ENCODE measurements at places on chromosomes 5 and 9.

DNA sequence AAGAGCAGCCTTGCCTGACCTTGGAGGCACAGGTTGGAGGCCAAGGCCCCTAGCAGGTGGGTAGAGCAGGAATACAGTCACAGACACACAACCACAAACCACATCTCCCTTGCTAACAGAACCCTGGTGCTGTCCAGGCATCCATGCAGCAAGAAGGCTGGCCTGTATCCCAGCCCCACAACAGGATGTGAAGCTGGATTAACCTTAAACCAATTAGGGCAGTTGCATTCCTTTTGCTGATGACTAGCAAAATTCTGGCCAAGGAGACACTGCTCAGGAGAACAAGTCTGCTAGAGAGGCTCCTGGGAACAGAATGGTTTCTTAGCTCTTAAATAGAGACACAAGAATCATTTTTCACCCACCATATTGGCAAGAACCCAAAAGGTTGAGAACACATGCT is 97.8 kb downstream of the C5orf15 start:
- DNase-seq = no peak

DNA sequence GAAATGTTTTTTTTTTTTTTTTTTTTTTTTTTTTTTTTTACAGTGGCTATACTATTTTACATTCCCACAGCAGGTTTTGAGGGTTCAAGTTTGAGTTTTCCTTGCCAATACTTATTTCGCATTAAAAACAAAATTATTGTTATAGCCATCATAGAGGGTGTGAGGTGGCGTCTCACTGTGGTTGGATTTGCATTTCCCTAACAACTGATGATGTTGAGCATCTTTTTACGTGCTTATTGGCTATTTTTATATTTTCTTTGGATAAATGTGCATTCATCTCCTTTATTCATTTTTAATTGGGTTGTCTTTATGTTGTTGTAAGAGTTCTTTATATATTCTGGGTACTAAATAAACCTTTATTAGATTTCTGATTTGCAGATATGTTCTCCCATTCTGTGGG is 18.9 kb upstream of the UBLCP1 start:
- no peak for DNase-seq

GRCh38 chr9:130839132-130840111 is 4.4 kb downstream of the ABL1 start:
- no peak for DNase-seq

DNA sequence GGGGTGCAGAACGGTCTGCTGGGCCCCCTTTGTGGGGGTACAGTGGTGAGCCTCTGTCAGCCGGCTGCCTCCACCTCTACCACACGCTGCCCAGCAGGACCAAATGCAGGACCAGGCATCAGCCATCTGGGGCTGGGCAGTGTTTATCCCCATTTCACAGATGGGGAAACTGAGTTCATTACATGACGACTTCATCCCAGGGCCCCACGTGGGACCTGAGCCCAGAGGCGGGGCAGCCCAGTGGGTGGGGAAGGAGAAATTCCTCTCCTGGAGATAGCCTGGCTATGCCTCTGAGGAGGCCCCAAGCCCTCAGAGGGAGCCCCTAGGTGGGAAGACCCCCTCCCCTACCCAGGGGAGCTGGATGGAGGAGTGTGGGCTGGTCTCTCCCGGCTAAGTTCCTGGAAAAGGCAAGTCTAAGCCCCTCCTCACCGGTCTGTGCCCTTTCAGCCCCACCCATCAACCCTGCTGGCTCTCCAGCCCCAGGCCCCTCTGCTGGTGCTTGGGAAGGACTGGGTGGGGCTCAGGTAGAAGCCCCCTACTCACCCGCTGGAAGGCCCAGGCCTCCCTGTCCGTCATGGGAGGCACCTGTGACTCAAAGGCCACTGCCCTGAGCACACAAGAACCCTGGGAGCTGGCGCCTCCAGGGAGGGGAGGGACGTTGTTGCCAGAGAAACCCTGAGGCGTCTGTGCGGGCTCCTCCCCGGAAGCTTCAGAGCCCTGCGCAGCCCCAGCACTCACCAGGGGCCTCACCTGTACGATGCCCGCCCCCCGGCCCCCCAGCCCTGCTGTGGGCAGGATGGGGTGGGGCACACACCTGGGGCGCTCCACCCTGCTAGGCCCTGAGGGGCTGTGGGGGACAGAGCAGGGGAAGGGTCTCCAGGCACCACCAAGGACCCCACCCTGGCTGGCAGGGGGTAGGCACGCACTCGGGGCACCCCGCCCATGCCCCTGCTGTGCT is 7.4 kb upstream of the CCDC187 start:
- DNase-seq = no peak

DNA sequence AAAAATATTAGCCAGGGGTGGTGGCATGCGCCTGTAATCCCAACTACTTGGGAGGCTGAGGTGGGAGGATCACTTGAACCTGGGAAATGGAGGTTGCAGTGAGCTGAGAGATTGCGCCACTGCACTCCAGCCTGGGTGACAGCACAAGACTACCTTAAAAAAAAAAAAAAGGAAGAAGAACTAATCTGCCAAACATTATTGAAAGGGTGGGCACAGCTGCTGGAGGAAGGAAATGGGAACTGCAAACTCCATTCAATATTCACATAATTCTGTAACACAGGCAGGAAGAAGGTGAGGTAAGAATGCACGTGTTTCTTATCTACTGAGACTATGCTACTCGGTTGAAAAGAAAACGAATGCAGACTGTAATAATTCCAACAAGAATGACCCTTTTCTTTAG is 121.1 kb upstream of the GNA14 start:
- DNase-seq = no peak

- DNase-seq = no peak
These were observed 530.0 kb downstream of the CCDC171 start for GRCh38 chr9:16082796-16083195.

DNA sequence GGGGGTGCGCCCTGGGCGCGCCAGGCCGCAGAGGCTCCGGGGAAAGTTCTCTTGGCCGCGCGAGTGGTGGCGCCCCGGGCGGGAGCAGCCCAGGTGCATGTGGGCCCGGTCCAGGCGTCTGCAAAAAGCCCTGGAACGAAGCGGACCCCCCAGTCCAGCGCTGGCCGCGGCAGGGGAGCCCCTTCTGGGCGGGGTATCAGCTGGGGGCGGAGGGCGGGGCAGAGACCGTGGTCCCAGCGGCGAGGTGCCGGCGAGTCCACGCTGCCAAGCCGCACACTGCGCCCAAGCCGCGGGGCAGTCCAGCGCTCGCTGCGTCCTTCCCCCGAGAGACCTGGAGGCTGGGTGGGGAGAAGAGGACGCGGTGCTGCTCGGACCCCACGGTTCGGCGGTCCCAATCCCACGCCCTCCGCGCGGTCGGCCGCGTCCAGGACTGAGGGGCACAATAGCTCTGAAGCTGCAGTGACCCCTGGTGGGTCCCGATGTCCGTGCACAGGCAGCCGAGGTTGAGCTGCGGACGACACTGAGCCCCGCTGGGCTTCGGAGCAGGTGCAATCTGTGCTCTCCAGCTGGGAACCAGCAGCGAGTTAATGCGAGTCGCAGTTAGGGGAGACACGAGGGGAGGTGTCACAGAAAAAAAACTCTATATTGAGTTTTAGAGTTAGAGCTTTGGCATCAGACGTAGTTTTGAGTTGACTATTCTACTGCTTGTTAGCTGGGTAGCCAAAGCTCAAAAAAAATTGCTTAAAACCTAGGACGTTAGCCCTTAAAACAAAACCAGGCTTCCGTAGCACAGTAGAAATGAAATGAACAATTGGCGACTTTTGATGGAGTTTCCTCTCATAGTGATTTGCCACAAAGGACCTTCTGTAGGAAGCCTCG is 1.1 kb upstream of the EPB41L4A start:
- no peak for DNase-seq

DNA sequence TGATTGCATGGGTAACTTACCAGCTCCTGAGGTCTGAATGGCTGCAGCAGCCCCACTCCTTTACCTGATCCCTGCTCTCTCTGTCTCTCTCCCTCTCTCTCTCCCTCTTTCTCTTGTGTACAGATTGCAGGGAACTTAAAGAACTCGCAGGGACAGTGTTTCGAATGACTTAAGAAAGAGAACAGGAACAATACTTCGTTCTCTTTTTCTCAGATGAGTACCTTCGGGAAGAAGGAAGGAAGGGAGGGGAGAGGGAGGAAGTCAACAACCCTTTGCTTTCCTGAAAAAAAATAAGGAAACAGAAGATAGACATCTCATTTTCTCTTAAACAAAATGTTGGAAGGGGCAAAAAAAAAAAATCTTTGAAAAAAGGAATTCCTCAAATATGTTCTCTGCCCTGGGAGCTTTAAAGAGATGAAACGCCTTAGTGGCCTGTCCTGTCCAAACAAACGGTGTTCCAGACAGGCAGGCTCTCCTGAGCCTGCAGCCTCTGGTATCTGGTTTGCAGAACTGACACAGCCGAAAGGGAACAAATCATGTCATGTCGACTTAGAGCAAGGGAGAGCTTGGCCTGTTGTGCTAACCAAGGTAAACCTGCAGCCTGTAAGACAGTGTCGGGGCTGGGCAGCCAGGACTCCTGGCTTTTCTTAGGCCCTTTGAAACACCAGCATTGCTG is at the start of gene ZNF366:
Gene ZNF366 (minus strand): TSS at position 180 of the 676 bp plus-strand sequence. CDS start 45,914 bp downstream, outside the sequence.
- DNase-seq = no peak

GRCh38 chr9:74951107-74951720 is 1.5 kb downstream of the C9orf40 start:
- no peak for DNase-seq

GRCh38 chr9:71663931-71664459 is 104.3 kb downstream of the CEMIP2 start:
- DNase-seq = no peak

- DNase-seq = no peak
These were observed 97.9 kb downstream of the SV2C start for GRCh38 chr5:76180814-76181805.

- no peak for DNase-seq
These were observed 14.6 kb upstream of the PRR16 start for GRCh38 chr5:120449501-120449900.

- DNase-seq = no peak
These were observed 17.6 kb upstream of the MARCHF6 start for GRCh38 chr5:10335711-10336470.

DNA sequence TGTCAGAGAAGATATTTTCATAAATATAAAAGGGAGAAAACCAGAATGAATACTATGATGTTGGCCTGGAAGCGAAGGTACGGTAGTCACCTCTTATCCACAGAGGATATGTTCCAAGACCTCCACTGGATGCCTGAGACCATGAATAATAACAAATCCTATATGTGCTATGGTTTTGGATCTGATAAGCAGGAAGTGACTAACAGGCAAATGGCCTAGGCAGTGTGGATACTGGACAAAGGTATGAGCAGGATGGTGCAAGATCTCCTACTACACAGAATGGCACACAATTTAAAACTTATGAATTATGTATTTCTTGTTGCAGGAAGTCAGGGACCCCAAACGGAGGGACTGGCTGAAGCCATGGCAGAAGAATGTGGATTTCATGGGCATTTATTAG is 48.2 kb downstream of the ADAMTS12 start:
- DNase-seq = no peak

DNA sequence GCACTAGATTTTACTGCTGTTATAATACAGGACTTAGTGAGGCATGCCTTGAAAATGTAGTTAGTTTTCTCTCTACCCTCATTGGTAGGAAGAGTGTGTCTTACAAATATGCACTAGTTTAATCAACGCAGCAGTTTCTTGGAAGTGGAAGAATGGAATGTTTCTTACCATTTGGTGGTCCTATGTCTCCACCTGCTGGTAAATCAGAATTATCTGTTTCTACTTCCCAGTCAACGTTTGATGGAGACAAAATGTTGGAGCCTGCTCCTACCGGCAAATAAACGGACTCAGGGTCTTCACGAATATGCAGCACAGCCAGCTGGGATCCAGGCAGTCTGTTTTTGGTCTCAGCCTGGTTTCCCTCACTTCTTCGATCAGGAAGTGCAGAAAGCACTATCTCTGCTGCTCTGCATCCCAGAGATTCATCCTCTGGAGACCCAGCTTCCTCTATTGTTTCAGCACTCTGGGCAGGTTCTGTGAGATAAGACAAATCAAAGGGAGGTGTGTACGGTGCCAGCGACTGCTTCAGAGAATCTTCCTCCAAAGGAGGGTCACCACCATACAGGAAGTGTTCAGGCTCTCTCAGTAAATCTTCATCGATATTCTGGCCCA is 59.5 kb upstream of the PCA3 start:
- DNase-seq = no peak

DNA sequence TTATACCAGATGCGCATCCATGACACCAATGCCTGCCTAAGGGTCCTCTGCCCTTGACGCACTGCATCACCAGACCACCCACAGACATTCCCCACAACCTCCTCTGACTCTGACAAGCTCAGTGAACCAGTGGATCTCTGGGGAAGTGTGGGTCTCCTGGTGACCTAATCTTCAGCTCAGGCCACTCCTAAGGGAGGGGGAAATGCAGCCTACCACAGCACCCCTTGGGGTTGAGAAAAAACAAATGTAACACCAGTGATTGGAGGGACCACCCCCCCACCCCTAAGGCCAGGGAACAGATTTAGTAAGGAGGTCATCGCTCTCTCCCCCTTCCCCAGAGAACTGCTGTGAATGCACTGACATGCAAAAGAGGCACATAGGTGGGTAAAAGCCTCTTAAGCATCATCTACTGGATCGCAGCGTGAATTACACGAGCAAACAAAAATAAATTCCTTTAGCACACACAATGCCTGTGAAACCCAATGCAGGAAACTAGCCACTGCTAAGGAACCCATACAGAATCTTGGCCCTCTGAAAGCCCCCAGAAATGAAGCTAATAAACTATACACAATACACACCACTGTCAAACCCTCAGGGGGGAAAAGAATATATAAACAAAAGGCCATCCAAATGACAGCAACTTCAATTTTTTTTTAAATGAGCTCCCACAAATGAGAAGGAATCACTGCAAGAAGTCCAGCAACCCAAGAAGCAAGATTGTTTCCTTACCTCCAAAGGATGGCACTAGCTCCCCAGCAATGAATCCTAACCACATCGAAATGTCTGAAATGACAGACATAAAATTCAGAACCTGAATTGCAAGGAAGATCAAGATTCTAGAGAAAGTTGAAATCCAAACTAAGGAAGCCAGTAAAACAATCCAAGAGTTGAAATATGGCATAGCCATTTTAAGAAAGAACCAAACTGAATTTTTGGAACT is 513.7 kb upstream of the PTGER4 start:
- DNase-seq = no peak

DNA sequence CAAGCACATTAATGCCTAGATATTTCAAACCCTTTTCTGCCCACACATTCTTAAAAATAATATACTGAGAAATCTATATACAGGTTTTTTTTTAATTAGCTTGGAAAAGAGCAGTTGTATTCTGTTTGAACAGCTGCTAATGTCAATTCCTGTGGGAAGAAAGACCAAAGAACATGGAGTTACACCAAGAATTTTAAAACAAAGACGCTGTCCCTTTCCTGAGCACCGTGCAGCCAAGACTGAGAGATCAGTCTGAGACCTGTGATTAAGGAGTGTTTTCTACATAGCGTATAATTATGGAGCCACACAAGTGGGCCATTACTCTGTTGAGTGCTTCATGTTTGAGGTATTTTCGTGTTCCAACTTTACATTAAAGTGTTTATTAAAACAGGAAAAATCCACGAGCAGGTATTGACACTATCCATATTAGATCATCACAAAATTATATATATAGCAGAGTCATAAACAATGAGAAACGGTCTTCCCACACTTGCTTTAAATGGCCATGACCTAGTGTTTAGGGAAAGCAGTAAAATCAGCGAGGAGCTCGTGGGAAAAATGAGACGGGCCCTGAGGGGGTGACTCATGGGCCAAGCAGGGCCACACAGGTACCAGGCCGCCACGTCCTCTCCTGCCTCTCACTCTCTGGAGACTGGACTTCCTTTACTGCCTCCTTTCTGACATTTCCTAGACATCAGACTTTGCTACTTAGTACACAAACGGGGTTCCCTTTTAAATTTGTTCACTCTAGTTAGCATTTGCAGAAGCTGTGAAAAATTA is 153.1 kb upstream of the OTULINL start:
- DNase-seq = no peak
